Epithelial cell of prostate (primary cell): ENCODE measurements at places on chromosomes 2 and 18.

GRCh38 chr2:150129921-150130575, 357.4 kb downstream of the RND3 start:
- no peak for DNase-seq

DNA sequence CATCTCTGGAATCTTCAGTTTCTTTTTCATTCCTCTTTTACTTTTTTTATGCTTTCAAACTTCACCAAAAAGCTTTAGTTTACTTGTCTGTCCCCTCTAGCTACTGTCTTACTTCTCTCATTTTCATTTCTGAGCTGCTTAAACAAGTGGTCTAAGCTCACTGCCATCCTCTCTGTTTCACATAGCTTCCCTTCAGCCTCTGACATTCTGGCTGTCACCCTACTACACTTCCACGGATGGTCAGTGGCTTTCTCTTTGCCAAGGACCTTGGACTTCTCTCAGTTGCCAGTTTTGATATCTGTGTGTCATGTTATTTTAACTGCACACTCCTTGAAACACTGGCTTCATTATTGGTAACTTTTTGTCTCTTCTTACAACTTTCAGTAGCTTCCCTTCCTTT, 176.1 kb downstream of the IKZF2 start:
- DNase-seq: no peak

- no peak for DNase-seq
Measured at GRCh38 chr2:33358878-33359277, 117.6 kb upstream of the RASGRP3 start.

- no peak for DNase-seq
Measured at GRCh38 chr18:61322265-61322873, 10.9 kb upstream of the CDH20 start.

- no peak for DNase-seq
Measured at GRCh38 chr2:1162768-1163584, 212.3 kb downstream of the SNTG2 start.

- DNase-seq: no peak
Measured at GRCh38 chr2:161898633-161899032, 175.4 kb downstream of the DPP4 start.

DNA sequence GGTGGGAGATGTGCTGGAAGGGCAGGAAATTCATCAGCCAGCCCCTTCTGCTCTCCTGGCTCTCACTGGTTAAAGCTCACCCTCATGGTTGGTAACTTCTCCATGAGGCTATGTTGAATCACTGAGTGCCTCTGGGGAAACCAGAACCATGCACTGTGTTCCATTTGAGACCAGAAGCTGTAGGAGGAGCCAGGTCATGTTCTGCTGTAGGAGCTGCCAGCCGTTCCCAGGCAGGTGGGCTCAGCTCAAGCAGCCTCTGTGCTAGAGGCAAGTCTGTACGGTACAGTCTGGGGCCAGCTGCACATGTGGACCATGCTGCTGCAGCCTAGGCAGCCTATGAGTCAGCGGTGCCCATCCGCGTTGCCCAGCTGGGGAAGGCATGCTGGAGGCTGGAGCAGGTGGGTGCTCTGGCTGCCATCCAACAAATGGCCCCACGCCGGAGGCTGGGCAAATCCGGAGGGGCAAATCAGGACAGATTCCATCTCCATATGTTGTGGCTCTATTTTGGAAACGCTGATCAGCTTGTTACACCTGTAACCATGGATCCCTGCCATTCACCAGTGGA, 22.0 kb upstream of the KCNF1 start:
- DNase-seq: no peak

- DNase-seq: no peak
Measured at GRCh38 chr2:216991563-216991962, 131.7 kb upstream of the TNP1 start.

DNA sequence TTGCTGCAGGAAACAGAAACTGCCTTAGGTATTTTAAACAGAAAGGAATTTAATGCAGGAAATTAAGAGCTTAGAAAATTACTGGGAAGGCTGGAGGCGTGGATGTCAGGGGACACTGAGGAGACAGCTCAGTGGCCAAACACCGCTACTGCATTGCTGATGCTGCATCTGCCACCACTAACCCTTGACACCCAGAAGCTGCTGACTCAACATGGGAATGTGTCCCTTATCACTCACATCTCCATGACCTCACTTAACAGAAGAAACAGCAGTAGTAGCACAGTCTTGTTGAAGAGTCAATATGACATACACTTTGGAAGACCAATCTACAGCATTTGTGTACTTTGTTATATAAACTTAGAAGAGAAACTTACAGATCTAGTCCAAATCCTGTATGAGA, 906.1 kb downstream of the SLC4A3 start:
- DNase-seq: peak; percentile 51

DNA sequence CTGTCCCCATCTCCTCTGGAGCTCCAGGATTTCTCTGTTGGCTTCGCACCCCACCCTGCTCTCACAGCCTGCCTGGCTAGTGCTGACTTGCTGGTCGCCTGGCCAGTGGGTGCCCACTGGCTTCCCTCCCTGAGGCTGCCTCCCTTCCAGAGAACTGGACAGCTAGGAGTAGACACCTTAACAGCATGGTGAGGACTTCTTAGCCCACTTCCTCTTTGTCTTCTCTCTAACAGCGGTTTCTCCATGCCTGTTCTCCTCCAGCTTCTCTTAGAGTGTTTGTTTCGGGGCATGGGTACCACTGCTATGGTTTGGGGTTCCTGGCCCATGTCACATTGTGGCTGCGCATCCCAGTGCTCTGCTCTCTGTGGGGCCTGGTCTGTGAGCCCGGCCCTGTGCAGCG, 37.1 kb downstream of the ZNF532 start:
- no peak for DNase-seq

- no peak for DNase-seq
Measured at GRCh38 chr18:72410399-72410798, 133.7 kb downstream of the CBLN2 start.

DNA sequence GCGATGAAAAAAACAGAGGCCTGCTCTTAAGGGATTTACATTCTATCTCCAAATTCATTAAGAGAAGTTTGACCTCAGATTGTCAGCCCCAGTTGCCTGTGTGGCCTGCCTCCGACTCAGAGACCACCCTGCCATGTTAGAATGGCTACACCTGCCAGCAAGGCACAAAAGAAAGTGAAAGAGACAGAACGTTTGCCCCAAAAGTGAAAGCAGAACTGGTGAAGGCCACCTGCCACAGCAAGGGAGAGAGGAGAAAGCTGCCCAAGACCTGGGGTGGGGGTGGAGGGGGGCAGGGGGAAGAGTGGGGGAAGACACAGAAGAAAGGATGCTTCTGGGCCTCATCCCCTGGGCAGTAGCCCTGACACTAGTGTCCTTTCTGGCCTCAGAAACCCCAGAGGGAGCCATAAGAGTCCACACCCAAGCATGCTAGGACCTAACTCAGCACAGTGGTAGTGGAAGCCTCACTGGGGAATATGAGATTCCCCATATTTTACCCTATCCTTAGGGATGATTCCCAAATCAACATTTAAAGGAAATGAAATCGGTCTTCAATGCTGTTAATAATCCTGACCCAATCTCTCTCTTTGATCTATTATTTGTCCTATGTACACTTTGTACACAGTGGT, 389.7 kb downstream of the TXNL1 start:
- DNase-seq: no peak

- DNase-seq: no peak
Measured at GRCh38 chr2:176483476-176483875, 214.2 kb downstream of the MTX2 start.

- DNase-seq: no peak
Measured at GRCh38 chr18:58438161-58438957, 190.5 kb downstream of the ALPK2 start.
